ENCODE measurements at places on chromosomes 2 and 18. TPM values are rescaled to one million over a fixed set of nuclear protein-coding genes. Genes with fewer than 3 reads are reported as not detected.

DNA sequence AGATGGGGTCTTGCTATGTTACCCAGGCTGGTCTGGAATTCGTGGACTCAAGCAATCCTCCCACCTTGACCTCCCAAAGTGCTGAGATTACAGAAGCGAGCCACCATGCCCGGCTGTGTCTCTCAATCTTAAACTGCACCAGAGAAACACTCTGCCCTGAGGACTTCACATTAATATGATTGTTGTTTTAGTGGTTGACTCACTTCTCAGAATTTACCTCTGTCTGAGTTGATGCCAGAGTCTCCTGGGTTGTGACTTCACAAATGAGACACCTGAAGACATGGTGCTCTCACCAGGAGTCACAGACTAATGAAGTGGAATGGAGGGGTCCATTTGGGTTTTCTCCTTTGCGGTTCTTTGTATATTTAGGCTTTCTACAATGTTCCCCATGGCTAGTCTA, 61.0 kb upstream of the TGIF1 start:
- H3K4me1 ChIP-seq: no peaks in the 10 kb centered on the region
- H3K4me3 ChIP-seq: no peak overlapping the region
- H3K27me3 ChIP-seq: no peaks in the 10 kb centered on the region
- no peak overlapping the region for H3K27ac ChIP-seq

- H3K36me3 ChIP-seq: no peaks in the 10 kb centered on the region
- no peak for DNase-seq
- peaks cover 6% of the 10 kb centered on the region for H3K27me3 ChIP-seq
- H3K27ac ChIP-seq: no peak overlapping the region
- H3K4me1 ChIP-seq: no peaks in the 10 kb centered on the region
Observed at GRCh38 chr2:235218486-235218907, 266.7 kb downstream of the SH3BP4 start.

The CYTIP gene
- total RNA-seq: 279 TPM

The FBXO36 gene
- total RNA-seq: 0.82 TPM

DNA sequence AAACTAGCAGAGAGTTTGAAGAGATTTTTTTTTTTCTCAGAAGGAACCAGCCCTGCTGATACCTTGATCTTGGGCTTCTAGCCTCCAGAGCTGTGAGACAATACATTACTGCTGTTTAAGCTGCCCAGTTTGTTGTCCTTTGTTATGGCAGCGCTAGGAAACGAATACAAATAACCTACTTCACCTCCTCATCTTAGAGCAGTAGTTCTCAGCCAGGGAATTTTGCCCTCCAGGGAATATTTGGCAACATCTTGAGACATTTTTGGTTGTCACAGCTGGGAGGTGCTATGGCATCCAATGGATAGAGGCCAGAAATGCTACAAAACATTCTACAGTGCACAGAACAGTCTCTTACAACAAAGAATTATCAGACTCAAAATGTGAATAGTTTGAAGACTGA, 43.9 kb upstream of the BCL11A start:
- peaks cover 16% of the 10 kb centered on the region for H3K27me3 ChIP-seq
- no peak overlapping the region for H3K4me3 ChIP-seq
- H3K4me1 ChIP-seq: no peaks in the 10 kb centered on the region
- no peak for DNase-seq

DNA sequence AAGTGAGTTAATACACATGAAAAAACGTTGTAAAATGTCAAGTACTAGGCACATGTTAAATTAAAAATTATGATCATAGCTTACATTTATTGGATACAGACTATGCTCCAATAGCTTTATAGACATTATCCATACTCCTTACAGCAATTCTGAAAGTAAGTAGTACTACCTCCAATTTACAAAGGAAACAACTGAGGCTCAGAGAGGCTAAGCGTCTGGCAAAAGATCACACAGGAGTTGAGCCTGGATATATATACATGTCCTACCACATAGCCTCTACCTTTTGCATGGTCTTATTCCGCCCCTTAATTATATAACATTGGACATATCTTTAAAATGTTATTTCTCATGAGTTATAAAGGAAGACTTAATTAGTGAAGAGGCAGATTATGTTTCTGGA, 127.3 kb downstream of the CSRNP3 start:
- H3K36me3 ChIP-seq: no peaks in the 10 kb centered on the region
- no peak for DNase-seq
- H3K27me3 ChIP-seq: peaks cover 2% of the 10 kb centered on the region
- no peak overlapping the region for H3K27ac ChIP-seq
- H3K4me3 ChIP-seq: no peak overlapping the region
- no peaks in the 10 kb centered on the region for H3K4me1 ChIP-seq

GRCh38 chr2:37652199-37652640, 19.2 kb downstream of the CDC42EP3 start:
- DNase-seq: no peak
- H3K27me3 ChIP-seq: no peaks in the 10 kb centered on the region
- peaks cover 61% of the 10 kb centered on the region for H3K36me3 ChIP-seq
- H3K27ac ChIP-seq: peak overlapping the region; percentile 47
- H3K4me1 ChIP-seq: peaks cover 82% of the 10 kb centered on the region

- no peaks in the 10 kb centered on the region for H3K36me3 ChIP-seq
- no peak overlapping the region for H3K4me3 ChIP-seq
- H3K27ac ChIP-seq: no peak overlapping the region
- H3K4me1 ChIP-seq: no peaks in the 10 kb centered on the region
- no peak for DNase-seq
Observed at GRCh38 chr18:8688216-8688800, 17.0 kb upstream of the MTCL1 start.

GRCh38 chr2:151849413-151850010, 21.3 kb upstream of the ARL5A start:
- no peak for DNase-seq
- peaks cover 10% of the 10 kb centered on the region for H3K27me3 ChIP-seq
- H3K27ac ChIP-seq: no peak overlapping the region
- no peak overlapping the region for H3K4me3 ChIP-seq
- H3K4me1 ChIP-seq: no peaks in the 10 kb centered on the region

- H3K36me3 ChIP-seq: no peaks in the 10 kb centered on the region
- H3K4me3 ChIP-seq: no peak overlapping the region
- H3K27me3 ChIP-seq: no peaks in the 10 kb centered on the region
- no peak for DNase-seq
- H3K27ac ChIP-seq: no peak overlapping the region
Observed at GRCh38 chr2:31247711-31248110, 13.8 kb downstream of the EHD3 start.

The ARHGAP15 gene
- total RNA-seq: 189 TPM

DNA sequence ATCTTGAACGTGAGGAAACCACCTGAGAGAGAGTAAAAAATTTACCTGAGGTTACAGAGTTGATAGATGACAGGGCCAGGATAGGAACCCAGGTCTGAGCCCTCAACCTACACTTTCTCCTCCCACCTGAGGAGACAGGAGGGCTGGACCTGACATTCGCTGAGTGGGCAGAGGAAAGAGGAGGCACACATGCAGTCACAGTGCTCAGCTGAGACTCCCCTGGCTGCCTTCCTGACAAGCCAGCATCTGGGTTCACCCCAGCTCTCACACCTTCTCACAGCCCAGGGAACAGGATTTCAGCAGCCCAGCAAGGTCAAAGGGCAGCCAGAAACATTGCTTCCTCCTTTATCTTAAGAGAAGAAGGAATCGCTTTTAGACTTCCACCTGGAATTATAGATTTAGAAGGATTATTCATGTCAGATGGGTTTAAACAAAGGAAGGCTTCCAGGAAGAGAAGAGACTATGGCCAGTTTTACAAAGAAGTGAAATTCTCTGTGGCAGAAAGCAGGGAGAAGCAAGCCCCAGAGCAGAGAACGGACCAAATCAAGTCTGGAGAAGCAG, 18.1 kb upstream of the PKDCC start:
- no peak overlapping the region for H3K4me3 ChIP-seq
- DNase-seq: no peak
- no peaks in the 10 kb centered on the region for H3K36me3 ChIP-seq
- H3K27ac ChIP-seq: no peak overlapping the region
- peaks cover 9% of the 10 kb centered on the region for H3K27me3 ChIP-seq

- H3K36me3 ChIP-seq: no peaks in the 10 kb centered on the region
- H3K27me3 ChIP-seq: no peaks in the 10 kb centered on the region
- H3K4me1 ChIP-seq: no peaks in the 10 kb centered on the region
- H3K27ac ChIP-seq: no peak overlapping the region
- H3K4me3 ChIP-seq: no peak overlapping the region
Observed at GRCh38 chr2:175605640-175606009, 396.4 kb downstream of the LNPK start.

The CYP1B1 gene
- 13.8 TPM for total RNA-seq

The LIMS4 gene
- not detected for total RNA-seq

DNA sequence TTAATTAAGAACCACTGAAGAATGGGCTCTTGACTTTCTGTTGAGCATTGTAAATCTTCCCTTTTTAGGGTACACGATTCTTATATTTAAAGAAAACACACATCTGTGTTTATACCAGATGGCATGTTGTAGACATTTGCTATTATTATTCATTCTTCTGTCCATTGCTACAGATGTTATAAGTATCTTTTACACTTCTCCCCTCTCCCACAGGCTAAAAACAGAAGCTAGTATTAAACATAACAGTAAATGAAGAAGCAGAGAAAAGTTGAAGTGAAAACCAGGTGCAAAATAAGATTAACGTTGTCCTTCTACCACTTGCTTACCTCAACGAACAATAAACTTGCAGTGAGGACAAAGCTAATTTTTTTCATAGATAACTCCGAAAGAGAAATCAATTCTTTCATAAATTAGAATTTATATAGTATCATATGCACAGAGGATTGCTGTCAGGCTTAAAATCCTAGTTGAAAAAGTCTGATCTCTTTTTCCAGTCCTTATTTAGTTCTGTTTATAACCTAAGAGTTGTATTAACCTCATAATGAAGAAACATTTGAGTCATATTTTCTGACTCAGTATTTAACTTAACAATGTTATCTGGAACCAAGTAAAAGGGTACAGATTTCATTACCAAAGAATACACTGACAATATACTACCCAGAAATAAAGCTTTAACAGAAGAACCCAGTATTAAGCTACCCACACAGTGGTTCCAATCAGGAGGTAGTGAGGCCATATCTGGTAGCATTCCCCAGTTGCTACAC, 16.4 kb upstream of the ZNF385B start:
- DNase-seq: no peak
- H3K4me3 ChIP-seq: no peak overlapping the region
- H3K27ac ChIP-seq: no peak overlapping the region
- H3K36me3 ChIP-seq: no peaks in the 10 kb centered on the region
- no peaks in the 10 kb centered on the region for H3K4me1 ChIP-seq

The CENPO gene
- total RNA-seq: 56.4 TPM
